ENCODE measurements at places on chromosomes 2 and 18.

GRCh38 chr2:58378152-58378551, 137.0 kb upstream of the FANCL start:
- no peaks in the 10 kb centered on the region for H3K27me3 ChIP-seq
- H3K36me3 ChIP-seq, result no peaks in the 10 kb centered on the region
- no peak overlapping the region for H3K27ac ChIP-seq
- H3K4me3 ChIP-seq, result no peak overlapping the region

- H3K4me1 ChIP-seq, result no peaks in the 10 kb centered on the region
- no peak overlapping the region for H3K27ac ChIP-seq
- no peaks in the 10 kb centered on the region for H3K27me3 ChIP-seq
- H3K4me3 ChIP-seq, result no peak overlapping the region
- ATAC-seq, result no peak
- H3K36me3 ChIP-seq, result no peaks in the 10 kb centered on the region
Measured at GRCh38 chr18:71011389-71011788, 722.5 kb downstream of the SOCS6 start.

- H3K27ac ChIP-seq, result no peak overlapping the region
- H3K4me1 ChIP-seq, result no peaks in the 10 kb centered on the region
- ATAC-seq, result no peak
- peaks cover 3% of the 10 kb centered on the region for H3K27me3 ChIP-seq
- no peak overlapping the region for H3K4me3 ChIP-seq
- no peaks in the 10 kb centered on the region for H3K36me3 ChIP-seq
Measured at GRCh38 chr18:48519431-48520100, 19.3 kb upstream of the CTIF start.

DNA sequence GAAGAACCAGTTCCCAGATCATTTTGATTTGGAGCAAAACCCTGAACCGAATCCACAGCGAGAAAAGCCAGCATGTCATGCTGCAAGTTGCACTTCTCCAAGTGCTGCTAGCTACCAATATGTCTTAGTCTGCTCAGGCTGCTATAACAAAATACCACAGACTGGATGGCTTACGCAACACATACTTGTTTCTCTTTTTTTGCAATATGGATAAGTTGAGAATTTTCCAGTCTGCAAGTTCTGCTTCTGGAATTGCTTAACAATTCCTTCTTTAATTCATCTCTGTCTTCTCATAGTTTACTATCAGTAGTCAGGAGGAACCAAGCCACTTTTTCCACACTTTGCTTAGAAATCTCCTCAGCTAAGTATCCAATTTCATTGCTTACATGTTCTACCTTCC, 105.9 kb upstream of the RBBP8 start:
- H3K27ac ChIP-seq, result no peak overlapping the region
- no peaks in the 10 kb centered on the region for H3K4me1 ChIP-seq
- H3K36me3 ChIP-seq, result no peaks in the 10 kb centered on the region
- H3K4me3 ChIP-seq, result no peak overlapping the region
- H3K27me3 ChIP-seq, result no peaks in the 10 kb centered on the region

- H3K27ac ChIP-seq, result no peak overlapping the region
- peaks cover 19% of the 10 kb centered on the region for H3K27me3 ChIP-seq
- H3K36me3 ChIP-seq, result no peaks in the 10 kb centered on the region
- no peak for ATAC-seq
Measured at GRCh38 chr2:238841542-238842164, 6.2 kb upstream of the TWIST2 start.

GRCh38 chr2:4803396-4803795, 888.8 kb upstream of the SOX11 start:
- H3K27ac ChIP-seq, result no peak overlapping the region
- ATAC-seq, result no peak
- no peaks in the 10 kb centered on the region for H3K27me3 ChIP-seq
- no peak overlapping the region for H3K4me3 ChIP-seq
- no peaks in the 10 kb centered on the region for H3K36me3 ChIP-seq

GRCh38 chr2:176592216-176592615, 323.0 kb downstream of the MTX2 start:
- no peak overlapping the region for H3K27ac ChIP-seq
- no peaks in the 10 kb centered on the region for H3K36me3 ChIP-seq
- ATAC-seq, result no peak
- no peak overlapping the region for H3K4me3 ChIP-seq

DNA sequence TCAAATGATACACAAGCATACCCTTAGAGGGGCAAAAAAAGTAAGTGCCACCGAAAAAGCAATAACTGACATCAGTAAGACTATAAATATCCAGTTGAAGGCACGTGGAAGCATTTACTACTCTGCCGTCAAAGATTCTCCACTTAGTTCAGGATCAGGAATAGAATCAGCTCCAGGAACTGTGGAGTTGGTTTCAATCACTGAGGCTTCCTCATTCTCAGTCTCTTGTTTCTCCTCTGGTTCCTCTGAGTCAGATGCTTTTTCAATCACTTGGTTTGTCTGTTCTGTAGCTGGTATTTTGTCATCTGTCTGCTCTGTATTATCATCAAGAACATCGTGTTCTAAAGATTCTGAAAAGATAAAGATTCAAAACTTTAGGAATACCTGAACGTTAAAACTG, 72.2 kb downstream of the LNPK start:
- no peak for ATAC-seq
- H3K27ac ChIP-seq, result no peak overlapping the region
- no peaks in the 10 kb centered on the region for H3K27me3 ChIP-seq
- H3K4me3 ChIP-seq, result no peak overlapping the region
- H3K4me1 ChIP-seq, result no peaks in the 10 kb centered on the region
- peaks cover 32% of the 10 kb centered on the region for H3K36me3 ChIP-seq

DNA sequence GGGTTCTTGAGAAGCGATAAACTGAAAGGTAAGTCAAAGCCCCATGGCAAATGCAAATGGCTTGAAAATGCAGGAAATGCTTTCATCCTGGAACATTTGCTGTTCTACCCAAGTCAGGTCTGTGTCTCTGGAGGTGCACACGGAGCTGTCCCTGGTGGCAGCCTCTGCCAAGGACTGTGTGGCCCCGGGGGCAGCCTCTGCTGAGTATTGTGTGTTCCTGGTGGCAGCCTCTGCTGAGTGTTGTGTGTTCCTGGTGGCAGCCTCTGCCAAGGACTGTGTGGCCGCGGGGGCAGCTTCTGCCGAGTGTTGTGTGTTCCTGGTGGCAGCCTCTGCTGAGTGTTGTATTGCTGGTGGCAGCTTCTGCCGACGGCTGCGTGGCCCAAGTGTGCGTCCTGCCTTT, 135.6 kb upstream of the ALKAL2 start:
- no peak for ATAC-seq
- no peaks in the 10 kb centered on the region for H3K4me1 ChIP-seq
- no peak overlapping the region for H3K4me3 ChIP-seq
- H3K27me3 ChIP-seq, result peaks cover 6% of the 10 kb centered on the region
- H3K36me3 ChIP-seq, result no peaks in the 10 kb centered on the region

GRCh38 chr2:36740061-36740460, 43.6 kb downstream of the VIT start:
- no peak overlapping the region for H3K27ac ChIP-seq
- H3K36me3 ChIP-seq, result no peaks in the 10 kb centered on the region
- H3K4me1 ChIP-seq, result no peaks in the 10 kb centered on the region
- H3K27me3 ChIP-seq, result no peaks in the 10 kb centered on the region
- no peak overlapping the region for H3K4me3 ChIP-seq
- no peak for ATAC-seq

Measured in gastroesophageal sphincter (tissue), 4 donors.